ENCODE measurements at places on chromosomes 4 and X. TPM values are rescaled to one million over a fixed set of nuclear protein-coding genes. Genes with fewer than 3 reads are reported as not detected.

The TMPRSS11B gene
- total RNA-seq = not detected

The STATH gene
- total RNA-seq = not detected

The SYTL4 gene
- 9.7 TPM for total RNA-seq

The SYP gene
- total RNA-seq = 2.1 TPM

The PLAC8 gene
- total RNA-seq = 48.7 TPM

The FRMPD4 gene
- total RNA-seq = not detected

The ARMCX1 gene
- 24.7 TPM for total RNA-seq

The USP17L12 gene
- total RNA-seq = not detected

The AWAT2 gene
- total RNA-seq = not detected

The OPN1MW3 gene
- not detected for total RNA-seq

The FAM156A gene
- total RNA-seq = 17.3 TPM

The CPZ gene
- total RNA-seq = 4.3 TPM

The NCAPG gene
- total RNA-seq = 6.6 TPM

The L1CAM gene
- total RNA-seq = 0.86 TPM

The ENAM gene
- total RNA-seq = 0.24 TPM

The HCFC1 gene
- 46.6 TPM for total RNA-seq

The FGF2 gene
- 6.5 TPM for total RNA-seq

The PABPC1L2A gene
- total RNA-seq = not detected

The SPINK2 gene
- not detected for total RNA-seq

The RENBP gene
- total RNA-seq = 44.7 TPM

The IL15 gene
- total RNA-seq = 6.4 TPM

The CENPU gene
- 11.3 TPM for total RNA-seq

The TEX13B gene
- total RNA-seq = not detected

The SOX3 gene
- not detected for total RNA-seq

The GPRASP1 gene
- total RNA-seq = 2.3 TPM

The CT45A6 gene
- not detected for total RNA-seq

The SHROOM3 gene
- 96.9 TPM for total RNA-seq

The TSPAN6 gene
- total RNA-seq = 13.2 TPM

The PCSK1N gene
- 3.9 TPM for total RNA-seq

The GPRIN3 gene
- total RNA-seq = 14.1 TPM

The NEIL3 gene
- total RNA-seq = 2.7 TPM

The TCEAL2 gene
- 4.4 TPM for total RNA-seq

The MMRN1 gene
- total RNA-seq = 24.1 TPM

The TMPRSS11D gene
- total RNA-seq = not detected

The CSAG3 gene
- not detected for total RNA-seq

The HTATSF1 gene
- total RNA-seq = 26.8 TPM

The KLHL13 gene
- total RNA-seq = 2.7 TPM

The FAM149A gene
- total RNA-seq = 10.1 TPM

The CCDC158 gene
- total RNA-seq = 0.61 TPM

The GPR143 gene
- 1.1 TPM for total RNA-seq

The KLB gene
- 0.34 TPM for total RNA-seq

The MSX1 gene
- total RNA-seq = 2.9 TPM

The PRKG2 gene
- total RNA-seq = 6.2 TPM

The TCP11X2 gene
- total RNA-seq = not detected

The DCX gene
- total RNA-seq = not detected

The MAGEB17 gene
- total RNA-seq = not detected

The CSAG2 gene
- not detected for total RNA-seq

The STARD8 gene
- 18.8 TPM for total RNA-seq

The RIPPLY1 gene
- total RNA-seq = not detected

The CD99 gene
- total RNA-seq = 288 TPM
